ENCODE measurements at places on chromosomes 1 and 21.

- no peak for DNase-seq
Observed at GRCh38 chr1:26283871-26284596, 4.1 kb downstream of the SH3BGRL3 start.

DNA sequence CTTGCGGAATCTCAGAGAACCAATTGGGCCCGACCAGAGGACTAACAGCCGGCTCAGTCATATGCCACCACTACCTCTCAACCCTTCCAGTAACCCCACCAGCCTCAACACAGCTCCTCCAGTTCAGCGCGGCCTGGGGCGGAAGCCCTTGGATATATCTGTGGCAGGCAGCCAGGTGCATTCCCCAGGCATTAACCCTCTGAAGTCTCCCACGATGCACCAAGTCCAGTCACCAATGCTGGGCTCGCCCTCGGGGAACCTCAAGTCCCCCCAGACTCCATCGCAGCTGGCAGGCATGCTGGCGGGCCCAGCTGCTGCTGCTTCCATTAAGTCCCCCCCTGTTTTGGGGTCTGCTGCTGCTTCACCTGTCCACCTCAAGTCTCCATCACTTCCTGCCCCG, 49.8 kb downstream of the ACP6 start:
- DNase-seq: no peak

DNA sequence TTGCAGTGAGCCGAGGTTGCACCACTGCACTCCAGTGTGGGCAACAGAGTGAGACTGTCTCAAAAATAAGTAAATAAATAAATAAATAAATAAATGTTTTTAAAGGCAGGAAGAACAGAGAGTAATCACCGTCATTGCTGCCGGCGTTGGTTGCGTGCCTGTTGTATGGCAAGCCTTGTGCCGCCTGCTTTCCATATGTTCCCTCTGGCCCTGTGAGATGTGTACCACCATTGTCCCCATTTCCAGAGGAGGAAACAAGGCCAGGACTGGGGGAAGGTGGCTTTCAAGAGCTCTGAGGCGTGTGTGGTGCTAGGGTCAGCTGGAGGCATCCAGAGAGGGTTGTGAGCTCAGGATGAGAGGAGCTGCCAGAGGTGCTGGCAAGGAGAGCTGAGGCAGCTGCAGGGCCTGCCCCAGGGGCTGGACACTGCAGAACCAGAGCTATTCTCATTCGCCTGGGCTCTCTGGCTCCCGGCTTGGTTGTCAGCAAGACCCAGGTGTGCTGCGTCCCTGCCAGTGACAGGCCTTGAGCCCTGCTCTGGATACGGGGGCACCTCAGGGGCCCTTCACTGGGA, 5.2 kb upstream of the MARCKSL1 start:
- no peak for DNase-seq

- DNase-seq: peak; percentile 12
Observed at GRCh38 chr1:194705123-194705854, 1518.9 kb upstream of the B3GALT2 start.

DNA sequence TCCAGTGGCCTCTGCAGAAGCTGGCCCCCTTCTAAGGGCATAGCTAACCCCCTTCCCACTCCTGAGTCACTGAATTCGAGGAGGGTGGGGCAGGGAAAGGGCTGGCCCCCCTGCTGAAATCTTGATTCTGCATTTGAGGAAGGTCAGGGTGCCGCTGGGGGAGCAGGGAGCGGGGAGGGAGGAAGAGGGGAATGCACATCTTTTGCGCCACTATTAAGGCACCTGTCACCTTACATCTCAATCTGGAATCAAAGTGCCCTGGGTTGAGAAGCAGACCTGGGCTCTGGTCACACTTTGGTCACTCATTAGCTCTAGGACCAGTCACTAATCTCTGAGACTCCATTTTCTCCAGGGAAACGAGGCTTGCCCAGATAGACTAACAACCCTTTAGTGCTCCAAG, 62.0 kb downstream of the TOR1AIP2 start:
- DNase-seq: no peak

GRCh38 chr1:39016604-39017171, 9.5 kb upstream of the NDUFS5 start:
- no peak for DNase-seq

- DNase-seq: peak; percentile 27
Observed at GRCh38 chr1:183444243-183444642, 26.1 kb upstream of the NMNAT2 start.

DNA sequence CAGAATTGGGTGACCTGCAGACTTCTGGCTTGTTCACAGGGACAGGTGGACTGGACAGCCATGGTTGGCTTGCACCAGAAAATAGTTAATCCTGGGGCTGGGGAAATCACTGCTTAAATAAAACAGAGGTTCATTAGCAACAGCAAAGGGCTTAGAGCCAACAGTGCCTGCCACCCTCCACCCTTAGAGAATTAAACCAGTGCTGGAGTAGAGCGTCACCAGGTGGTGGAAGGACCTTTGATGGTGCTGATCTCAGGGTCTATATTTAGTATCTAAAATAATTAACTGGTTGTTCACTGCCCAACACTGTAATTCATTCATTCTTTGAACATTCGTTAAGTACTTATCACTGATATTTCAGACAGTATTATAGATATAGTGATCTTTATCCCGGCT, 34.7 kb upstream of the PDE9A start:
- DNase-seq: no peak

DNA sequence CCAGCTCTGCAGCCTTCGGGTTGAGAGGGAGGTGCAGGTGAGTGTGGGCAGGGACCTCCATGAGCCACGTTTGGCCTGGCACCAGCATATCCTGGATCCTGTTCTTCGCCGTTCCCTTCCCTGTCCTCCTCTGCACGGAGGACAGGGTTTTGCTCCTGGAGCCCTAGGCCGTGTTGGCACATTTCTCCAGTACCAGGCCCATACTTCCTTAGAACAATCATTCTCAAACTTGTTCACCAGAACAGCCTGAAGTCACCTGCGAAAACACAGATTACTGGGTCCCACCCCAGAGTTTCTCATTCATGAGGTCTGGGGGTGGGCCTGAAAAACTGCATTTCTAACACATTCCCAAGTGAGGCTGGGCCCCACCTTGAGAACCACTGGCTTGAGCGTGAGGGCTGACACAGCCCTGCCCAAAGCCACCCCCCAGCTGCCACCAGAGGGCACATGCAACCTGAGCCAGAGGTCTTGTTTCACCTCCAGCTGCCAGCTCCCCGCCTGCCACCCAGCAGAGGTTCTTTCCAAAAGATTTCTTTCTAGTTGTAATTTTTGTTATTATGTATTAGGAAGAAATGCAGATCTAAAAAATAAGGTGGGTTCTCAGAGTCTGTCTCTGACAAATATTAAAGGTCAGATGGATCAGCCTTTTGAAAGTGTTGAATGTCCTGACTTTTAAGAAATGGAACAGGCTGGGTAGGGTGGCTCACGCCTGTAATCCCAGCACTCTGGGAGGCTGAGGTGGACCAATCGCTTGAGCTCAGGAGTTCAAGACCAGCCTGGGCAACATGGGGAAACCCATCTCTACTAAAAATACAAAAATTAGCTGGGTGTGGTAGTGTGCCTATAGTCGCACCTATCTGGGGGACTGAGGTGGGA, 39.6 kb upstream of the LDLRAP1 start:
- DNase-seq: no peak

DNA sequence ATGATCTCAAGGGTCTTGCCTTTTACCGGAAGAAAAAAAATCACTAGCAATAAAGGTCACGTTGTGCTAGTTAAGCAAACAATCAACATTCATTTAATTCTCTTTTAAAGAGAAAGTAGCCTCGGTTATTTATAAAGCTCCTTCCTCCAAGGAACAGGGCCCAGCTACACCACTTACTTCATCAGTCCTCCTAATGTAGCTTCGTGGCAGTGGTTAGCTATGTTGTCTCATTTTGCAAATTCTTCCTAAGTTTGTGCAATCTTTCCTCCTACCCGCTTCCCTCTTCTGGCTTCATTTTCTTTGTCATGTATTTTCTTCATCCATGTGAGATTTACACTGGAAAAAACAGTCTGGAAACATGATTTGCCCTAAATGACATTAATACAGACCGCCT, 554.2 kb downstream of the NUF2 start:
- no peak for DNase-seq

- DNase-seq: no peak
Observed at GRCh38 chr1:84398175-84399155, at the start of gene DNASE2B. Gene DNASE2B, plus strand, starts transcription at chr1:84398484. Its CDS starts 81 bp downstream, at chr1:84398565.

DNA sequence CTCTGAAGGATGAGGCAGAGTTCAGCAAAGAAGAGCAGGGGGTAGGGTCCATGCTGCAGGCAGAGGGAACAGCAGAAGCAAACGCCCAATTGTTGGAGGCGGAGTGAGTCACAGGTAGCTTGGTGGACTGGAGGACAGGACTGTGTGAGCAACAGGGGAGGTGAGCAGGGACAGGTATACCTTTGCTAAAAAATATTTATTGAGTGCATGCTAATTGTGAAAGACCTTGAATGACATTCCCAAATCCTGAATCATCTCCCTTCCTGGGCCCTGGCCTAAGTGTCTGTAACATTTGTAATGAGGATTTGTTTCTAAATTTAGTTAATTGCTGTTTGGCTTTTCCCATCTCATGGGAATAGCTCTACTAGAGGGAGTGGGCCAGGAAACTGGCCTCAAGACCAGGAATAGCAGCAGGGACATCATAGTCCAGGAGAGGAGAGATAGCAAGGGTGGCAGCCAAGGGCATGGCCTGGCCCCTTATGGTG, 123.7 kb downstream of the FOXD2 start:
- DNase-seq: no peak

DNA sequence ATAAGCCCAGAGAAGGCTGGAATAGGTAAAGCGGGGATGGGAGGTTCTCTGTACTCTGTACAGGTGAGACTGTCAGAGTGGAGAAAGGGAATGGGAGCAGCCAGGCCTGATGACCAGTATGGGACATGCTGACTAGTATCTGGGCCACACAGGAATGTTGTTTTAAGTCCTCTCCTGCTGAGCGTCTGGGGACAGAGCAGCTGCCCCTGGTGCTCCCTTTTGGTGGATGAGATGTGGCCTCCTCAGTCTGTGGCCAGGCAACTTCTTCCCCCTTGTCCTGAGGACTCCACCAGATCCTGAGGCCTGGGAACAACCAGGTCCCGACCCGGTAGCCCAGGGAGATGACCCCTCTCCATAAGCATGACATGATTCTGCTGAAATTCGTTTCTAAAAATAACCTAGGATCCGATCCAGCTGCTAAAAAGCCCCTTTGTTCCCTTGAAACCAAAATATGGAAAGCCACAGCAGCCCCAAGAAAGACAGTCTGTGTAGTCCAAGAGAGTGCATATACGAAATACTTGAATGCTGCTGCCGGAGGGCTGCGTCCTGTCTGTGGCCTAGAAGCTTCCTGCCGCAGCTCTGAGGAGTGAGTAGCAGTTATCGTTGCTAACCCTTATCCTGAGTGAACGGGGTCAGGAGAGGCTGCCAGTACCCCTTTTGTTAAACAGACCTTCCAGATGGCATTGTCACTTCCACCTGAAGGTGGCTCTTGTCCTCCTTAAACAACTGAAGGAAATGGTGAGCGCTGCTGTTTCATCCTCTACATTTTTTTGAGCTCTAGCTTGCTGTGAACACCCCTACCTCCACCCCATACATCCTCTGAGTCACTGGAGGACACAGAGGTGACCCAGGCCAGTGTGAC, 47.1 kb downstream of the ATP2B4 start:
- DNase-seq: peak; percentile 93

DNA sequence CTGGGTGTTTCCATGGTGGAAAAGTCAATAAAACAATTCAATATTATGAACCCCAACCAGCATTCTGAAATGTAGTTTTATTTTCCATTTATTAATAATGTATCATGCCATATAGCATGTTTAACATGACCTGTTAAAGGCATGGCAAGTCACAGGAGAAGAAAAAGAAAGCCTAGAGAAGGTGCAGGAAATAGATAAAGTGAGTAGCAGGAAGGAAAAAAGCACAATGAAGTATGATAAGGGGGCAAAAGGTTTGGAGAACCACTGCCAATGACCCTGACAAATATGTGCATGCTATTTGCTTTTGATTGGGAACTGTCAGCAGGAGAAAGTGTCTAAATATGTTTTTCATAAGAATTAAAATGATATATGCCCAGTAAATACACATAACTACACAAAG, 85.6 kb downstream of the HMCN1 start:
- no peak for DNase-seq

DNA sequence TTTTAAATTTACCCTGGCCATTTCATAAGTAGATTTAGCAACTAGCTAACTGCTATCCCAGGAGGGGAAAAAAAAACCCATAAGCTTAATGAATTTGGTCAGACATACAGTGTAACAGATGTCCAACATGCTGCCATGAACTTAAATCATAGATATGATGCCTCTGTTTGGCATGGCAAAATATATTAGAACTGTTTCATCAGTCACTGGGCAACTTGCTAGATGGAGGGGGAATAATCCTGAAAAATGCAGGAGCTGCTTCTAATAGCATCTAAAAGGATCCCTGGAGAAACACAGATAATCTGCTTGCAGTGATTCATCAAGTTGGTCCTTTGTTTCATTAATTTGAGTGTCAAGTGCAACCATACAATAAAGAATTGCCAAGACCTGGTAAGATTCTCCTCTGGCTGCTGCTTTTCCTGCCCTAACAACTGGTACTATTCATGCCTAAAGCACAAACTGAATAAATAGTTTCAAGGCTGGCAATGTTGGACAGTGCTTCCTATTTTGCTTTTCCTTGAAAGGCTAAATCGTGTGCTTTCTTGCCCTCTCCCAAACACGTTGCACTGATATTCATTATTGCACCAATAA, 1.5 kb upstream of the ST6GALNAC5 start:
- no peak for DNase-seq

GRCh38 chr21:17854745-17855144, 35.6 kb upstream of the C21orf91 start:
- DNase-seq: no peak

- DNase-seq: no peak
Observed at GRCh38 chr1:24932284-24932683, 2.2 kb upstream of the RUNX3 start.

DNA sequence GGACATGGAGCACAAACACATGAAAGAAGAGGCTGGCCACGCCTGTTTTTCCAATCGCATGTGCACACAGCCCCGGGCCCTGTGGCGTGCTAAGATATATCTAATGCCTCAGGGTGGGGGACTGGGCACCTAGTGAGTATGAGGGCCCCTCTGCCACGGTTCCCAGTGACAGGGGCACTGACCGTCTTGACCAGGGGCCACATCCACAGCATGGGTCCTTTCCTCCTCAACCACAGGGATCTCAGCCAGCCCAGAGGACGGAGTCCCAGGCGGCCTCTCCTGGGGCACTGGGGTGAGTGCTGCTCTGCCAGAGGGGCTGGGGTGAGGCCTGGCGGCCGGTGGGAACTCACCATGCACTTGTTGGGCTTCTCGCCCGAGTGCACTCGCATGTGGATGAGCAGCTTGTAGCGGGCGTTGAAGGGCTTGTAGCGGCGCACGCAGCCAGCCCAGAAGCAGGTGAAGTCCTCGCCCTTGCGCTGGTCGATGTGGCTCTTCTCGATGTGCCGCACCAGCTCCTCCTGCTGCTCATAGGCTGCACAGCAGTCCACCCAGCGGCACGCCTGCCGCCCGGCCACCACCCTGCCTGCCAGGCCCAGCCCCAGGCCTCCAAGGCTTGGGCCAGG, 134.7 kb downstream of the DMRTB1 start:
- no peak for DNase-seq

Data from astrocyte of the spinal cord (primary cell).